NCI-H2029 (cell line): ENCODE measurements at places on chromosomes 13 and 19.

DNA sequence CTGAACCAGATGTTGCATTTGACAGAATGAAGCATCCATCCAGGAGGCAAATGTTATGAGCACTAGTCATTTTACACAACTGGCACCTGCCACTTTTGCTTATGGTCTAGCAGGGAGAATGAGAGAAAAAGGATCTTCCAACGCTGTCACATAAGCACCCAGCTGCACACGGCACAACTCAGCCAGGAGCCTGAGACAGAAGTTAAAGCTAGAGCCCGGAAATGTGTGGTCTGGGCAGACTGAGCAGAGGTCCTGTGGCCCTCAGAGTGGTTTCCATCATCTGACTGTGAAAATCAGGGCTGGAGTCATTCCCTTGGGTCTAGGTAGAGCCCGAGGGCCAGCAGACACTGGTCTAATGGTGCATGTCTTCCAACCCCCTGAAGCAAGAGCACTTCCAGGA is 78.4 kb upstream of the XPO4 start:
- no peak for DNase-seq

GRCh38 chr19:11685676-11686650 is 52.8 kb downstream of the ZNF823 start:
- DNase-seq = no peak

- no peak for DNase-seq
Measured at GRCh38 chr13:110811008-110811720, 97.7 kb downstream of the ING1 start.

- no peak for DNase-seq
Measured at GRCh38 chr13:66748712-66749111, 481.4 kb downstream of the PCDH9 start.

- no peak for DNase-seq
Measured at GRCh38 chr19:38273499-38273898, 9.1 kb downstream of the SPINT2 start.

- DNase-seq = no peak
Measured at GRCh38 chr19:53394522-53394973, 401 bp upstream of the ZNF765 start.

GRCh38 chr13:50810998-50811397 is 32.5 kb downstream of the DLEU7 start:
- DNase-seq = no peak

- DNase-seq = no peak
Measured at GRCh38 chr19:8517551-8518442, 3.8 kb upstream of the ZNF414 start.

- DNase-seq = no peak
Measured at GRCh38 chr13:41945926-41946325, 15.0 kb downstream of the VWA8 start.

- no peak for DNase-seq
Measured at GRCh38 chr19:56983171-56983570, 136.6 kb upstream of the USP29 start.

- no peak for DNase-seq
Measured at GRCh38 chr13:64540976-64541375, 2689.2 kb downstream of the PCDH9 start.

- DNase-seq = peak; percentile 1
Measured at GRCh38 chr19:39934584-39935363, at the start of gene FCGBP. TSS of gene FCGBP (minus strand) at chr19:39934634.

DNA sequence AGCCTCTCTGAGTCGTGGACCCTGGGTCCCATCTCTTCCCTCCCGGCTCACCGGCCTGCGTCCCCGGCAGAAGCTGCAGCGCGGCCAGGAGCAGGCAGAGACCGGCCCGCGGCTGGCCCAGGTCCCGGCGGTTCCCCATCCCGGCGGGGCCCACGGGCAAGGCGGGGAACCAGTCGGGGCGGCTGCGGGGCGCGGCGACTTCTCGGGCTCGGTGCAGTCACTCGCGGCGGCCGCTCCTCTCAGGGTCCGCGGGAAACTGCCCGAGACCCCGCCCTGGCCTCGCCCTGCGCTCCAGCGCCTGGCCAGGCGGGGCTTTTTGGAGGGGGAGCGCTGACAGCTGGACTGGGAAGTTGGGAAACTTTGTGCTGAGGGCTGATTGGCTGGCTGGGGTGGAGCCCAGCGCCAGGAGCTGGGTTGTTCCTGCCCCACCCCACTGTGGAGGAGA is at the start of gene COL5A3:
TSS of gene COL5A3 (minus strand) at position 258 of the 445 bp plus-strand sequence. CDS start at position 139, 119 bp downstream.
- DNase-seq = no peak

GRCh38 chr13:50594276-50595051 is 249.0 kb downstream of the DLEU7 start:
- DNase-seq = no peak

GRCh38 chr19:54160182-54160811 is 776 bp upstream of the LENG1 start:
- no peak for DNase-seq

DNA sequence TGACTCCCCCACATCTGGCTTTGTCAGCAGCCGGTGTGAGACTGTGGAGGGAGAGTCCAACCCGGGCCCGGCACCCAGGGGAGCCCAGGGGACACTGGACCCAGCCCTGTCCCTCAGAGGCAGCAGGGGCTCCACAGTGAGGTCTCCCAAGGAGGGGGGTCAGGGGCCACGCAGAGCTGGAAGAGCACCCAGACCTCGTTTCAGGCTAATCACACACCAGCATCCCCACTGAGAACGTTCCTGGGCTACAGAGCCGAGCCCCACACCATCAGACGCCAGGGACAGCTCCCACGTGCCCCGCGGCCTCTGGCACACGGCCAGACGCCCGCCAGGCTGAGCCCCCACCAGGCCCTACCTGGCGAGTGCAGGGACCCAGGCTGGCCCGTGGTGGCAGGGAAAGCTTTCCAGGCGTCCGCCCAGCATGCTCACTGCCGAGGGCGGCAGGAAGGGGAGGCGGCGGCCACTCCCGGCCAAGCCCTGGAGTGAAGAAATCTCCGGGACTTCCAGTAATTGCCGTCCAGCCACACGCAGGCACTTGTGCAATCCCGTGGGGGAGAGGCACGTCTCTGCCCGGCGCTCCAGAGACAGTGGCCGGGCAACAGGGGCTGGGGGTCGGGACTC is 19.2 kb downstream of the SBNO2 start:
- DNase-seq = no peak

GRCh38 chr19:4800591-4801081 is 9.1 kb downstream of the FEM1A start:
- no peak for DNase-seq

DNA sequence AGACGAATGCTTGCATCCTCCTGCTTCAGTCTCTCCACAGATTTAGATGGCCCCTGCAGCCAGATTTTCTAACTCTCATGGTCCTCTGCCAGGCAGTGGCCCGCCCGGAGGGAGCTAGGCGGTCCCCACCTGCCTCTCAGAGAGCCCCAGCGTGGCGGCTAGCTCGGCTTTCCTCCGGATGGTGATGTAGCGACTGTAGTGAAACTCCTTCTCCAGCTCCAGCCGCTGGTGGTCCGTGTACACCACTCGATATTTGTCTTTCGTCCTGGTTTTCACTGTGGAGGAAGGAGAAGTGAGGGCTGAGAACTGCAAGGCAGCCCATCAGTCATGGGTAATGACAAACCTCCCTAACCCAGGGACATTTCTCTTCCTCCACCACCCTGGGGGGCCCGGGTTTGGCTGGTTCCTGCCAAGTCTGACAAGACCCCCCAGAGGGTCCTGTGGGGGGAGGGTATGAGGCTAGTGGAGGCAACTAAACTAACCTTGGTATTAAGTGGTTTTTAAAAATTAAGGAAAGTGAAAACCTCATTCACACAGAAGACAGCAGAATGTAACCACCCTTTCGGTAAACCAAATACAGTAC is 4.3 kb downstream of the CDX2 start:
- DNase-seq = no peak

- DNase-seq = no peak
Measured at GRCh38 chr13:80945328-80945727, 604.4 kb upstream of the SPRY2 start.
